ENCODE measurements at places on chromosomes 2 and 18.
A peak's percentile ranks its signal among the peaks of the same experiment; 100 is the strongest.

- no peak for DNase-seq
Observed at GRCh38 chr2:149732001-149732685, 144.6 kb upstream of the MMADHC start.

- DNase-seq, result no peak
Observed at GRCh38 chr2:168480356-168480755, 24.3 kb downstream of the CERS6 start.

DNA sequence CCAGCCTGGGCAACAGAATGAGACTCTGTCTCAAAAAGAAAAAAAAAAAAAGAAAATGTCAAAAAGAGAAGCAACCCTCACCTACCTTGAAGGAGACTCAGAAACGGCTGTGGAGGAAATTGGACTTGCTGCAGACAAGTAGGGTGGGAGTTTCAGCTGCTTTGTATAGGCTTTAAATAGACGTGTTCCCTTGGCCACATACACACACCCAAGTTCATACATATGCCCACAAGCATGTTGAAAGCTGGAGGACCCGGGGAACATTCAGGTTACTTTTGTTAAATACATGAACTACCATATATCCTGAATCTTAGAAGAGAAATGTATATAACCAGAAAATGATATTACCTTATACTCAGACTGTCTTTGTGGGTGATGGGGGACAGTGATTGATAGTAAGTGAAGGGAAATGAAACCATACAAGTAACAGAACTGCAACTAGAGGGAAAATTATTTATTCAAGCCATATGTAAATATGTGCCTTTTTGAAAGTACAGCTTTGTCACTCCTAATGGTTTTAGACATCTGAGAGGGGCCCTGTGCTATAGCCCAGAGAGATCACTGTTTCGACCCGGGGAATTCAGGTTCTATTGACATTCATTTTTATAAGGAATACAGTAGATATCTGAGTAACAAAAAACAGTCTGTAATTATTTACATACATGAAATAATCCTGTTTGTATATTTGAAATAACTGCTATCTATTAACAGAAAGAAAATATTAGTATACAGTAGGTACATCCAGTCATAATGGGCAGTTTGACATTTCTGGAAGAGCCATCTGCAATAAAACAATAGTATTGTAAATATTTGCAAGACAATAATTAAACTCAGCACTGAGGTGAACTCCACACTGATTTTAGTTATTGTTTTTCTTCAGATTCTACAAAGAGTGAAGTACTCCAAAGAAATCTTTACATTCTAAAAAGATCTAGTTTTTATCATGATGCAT, 48.0 kb upstream of the TGIF1 start:
- DNase-seq, result no peak

DNA sequence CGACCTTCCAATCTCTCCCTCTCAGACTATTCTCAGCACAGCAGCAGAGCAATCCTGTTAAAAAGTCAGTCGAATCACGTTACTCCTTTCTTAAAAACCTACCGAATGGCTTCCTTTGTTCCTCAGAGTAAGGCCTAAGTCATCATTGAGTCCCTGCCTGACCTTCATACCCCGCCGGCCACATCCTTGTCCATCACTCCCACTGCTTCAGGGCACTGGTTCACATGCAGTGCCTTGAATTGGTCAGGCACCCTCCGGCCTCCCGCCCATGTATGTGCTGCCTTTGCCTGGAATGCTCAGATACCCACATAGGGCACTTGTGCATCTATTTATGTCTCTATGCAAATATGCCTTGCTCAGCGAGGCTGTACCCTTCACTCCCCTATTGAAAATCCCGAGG, 206.4 kb downstream of the DLGAP1 start:
- no peak for DNase-seq

DNA sequence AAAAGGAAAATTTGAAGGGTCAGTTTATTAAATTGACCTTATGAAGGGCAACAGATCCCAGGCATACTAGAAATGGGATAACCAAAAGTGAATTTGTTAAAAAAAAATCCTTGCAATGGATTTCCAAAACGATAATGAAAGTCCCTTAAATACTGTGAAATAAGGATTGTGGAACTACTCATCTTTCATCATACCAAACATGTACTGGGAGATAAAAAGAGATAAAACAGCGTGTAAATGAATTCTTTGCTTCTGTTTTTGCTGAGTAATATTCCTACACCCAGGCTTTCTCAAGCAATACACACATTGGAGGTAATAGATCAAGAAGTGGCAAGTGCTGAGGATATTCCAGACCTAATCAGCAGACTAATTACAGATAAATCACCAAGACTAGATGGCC, 3.8 kb downstream of the LYPD6 start:
- DNase-seq, result no peak

- no peak for DNase-seq
Observed at GRCh38 chr2:159042115-159042850, 73.8 kb downstream of the TANC1 start.

GRCh38 chr2:44163777-44164176, 4.9 kb upstream of the PPM1B start:
- DNase-seq, result no peak

- DNase-seq, result no peak
Observed at GRCh38 chr18:36693931-36694620, 134.7 kb downstream of the TPGS2 start.

DNA sequence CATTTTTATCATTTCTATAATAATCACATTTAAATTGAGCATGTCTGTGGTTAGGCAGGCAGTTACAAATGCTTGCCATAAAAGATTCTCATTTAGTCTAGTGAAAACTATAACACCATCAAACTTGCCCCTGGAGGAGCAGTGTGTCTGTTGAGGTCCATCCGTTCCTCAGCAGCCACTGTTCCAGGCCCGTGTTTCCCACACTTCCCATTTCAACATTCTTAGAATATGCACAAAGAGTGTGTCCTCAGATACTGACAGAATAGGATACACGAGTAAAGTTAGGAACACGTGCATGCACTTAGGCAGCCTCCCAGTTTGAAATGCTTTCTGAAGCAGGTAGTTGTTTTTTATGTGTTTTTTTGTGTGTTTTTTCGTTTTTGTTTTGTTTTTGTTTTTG, 39.9 kb downstream of the NCK2 start:
- no peak for DNase-seq

- no peak for DNase-seq
Observed at GRCh38 chr2:239393941-239394340, 6.9 kb downstream of the HDAC4 start.

DNA sequence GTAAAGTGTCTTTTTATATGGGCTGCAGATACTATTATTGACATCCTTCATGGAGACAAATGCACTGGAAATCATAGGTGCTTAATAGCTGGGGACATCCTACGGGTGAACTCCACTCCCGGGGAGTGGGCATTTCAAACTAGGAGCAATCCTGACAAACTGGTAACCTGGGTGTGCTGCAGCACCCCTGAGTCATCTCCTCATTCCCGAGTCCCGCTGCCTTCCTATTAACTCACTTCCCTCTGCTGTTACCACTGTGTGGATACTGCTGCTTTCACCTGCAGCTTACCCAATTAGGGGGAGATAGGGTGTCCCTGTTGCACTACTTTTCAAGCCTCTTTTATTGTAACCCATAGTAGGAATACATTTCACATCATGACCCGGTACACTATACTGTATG, 134.2 kb downstream of the RAPGEF4 start:
- DNase-seq, result no peak

DNA sequence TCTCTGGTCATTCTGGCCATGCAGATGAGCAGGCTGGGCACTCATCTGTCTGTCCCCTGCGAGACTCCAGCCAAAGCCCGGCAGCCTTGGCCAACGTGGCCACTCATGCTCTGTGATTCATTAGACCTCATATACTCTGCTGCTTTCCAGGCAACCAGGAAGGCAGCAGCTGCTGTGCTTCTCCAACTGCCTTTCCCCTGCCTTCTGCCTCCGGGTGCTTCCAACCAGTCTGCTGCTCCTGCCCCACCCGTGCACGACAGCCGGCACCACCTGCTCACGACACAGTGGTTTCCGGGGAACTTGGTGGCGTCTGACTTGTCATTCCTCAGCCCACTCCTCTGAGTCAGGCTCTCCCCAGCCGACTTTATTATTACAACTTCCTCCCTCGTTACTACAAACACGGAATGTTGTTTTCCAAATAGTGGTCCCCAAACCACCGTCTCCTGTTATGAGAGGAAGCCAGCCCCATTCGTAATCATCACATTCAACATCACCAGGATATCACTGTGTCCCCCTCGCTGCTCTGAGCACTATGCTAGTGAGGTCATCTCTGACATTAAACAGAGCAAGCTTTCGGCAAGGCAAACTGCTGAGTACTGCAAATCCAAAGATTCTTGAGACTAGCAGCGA, 392.4 kb downstream of the ALK start:
- no peak for DNase-seq

GRCh38 chr2:237059155-237059875, 26.4 kb upstream of the COPS8 start:
- DNase-seq, result no peak

- DNase-seq, result no peak
Observed at GRCh38 chr2:179201869-179202268, 62.8 kb downstream of the SESTD1 start.

DNA sequence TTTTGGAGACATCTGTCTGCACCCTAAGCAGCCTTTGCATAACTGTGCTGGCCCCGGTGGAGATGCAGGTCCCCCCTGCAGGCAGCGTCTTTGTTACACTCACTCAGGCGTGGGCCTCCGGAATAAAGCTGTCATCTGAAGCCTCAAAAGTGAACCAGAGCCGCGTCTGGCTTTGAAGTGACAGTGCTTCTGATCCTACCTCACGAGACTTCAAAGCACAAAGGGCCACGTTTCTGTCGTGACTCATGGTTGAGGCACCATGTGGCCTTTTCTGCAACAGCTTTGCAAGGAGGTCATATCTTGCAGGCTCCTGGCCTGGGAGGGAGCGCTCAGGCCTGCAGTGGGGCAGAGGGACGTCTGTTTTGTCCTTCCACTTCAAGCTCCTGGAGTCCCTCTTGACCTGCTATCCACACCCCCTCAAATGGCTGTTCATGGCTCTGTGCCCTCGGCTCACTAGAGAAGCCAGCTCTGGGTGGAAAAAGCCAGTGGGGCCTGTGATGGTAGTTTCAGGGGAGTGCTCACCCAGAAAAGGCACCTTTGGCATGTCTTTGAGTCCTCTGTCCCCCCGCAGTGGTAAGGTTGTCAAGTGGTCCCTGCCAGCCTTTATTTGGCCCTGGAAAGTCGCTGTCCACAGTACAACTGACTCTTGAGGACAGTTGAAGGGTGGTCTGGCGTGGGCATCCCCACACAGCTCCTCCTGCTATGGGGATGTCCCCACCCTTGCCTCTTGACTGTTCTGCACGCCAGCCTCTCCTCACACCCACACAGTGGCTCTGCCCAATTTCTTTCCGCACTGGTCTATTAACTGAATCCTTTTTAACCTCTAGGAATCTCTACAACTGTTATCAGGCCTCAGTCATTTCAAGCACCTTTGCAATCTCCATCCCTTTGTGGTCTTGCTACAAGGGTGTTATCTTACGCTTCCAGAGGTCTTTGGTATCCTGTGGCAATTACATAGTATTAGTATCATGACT, 19.3 kb downstream of the GPR55 start:
- peak; percentile 81 for DNase-seq

DNA sequence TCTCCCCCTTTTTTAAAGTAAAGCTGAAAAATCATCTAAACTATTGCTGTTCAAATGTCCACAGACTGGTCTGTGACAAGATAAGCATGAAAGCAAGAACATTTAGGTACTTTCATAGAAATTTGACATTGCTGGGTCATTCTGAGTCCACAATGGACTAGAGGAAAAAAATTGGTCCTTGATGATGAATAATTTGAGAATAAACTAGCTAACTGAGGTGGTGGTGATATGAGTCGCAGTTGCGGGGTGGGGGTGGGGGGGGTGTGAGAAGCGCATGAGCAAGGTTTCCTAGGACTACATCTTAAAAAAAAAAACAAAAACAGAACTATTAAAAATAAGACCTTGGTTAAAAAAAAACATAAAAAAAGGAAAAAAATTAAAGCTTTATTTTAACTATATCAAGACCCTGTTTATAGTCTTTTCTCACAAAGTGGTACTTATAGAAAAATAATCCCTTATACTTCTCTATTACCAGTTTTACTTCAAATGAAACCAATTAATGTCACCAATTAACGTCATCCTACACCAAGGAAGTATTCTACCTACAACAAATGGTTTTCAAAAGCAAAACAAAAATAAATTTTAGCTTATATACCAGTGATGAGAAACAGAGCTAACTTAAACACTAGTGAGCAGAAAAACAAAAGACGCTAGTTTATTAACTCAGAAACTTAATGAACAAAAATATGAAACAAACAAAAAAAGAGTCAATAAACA, 88.1 kb downstream of the ASXL2 start:
- peak; percentile 27 for DNase-seq

DNA sequence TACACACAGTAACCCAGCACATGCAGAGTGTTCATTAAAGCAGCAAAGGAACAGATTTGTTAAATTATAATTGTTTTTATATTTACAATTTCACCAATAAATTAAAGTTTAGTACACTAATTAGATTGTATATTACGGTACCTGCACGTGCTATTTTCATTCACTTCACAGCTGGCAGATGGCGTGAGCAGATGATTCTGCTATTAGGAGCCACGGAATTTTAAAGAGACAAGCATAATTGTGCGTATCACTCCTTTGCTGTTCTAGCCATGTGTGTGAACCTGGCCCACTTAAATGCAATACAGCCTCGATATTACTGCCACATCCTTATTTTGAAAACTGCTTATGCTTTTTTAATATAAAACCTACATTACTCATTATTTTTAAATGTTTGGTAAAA, 332.8 kb upstream of the SOX11 start:
- DNase-seq, result no peak

DNA sequence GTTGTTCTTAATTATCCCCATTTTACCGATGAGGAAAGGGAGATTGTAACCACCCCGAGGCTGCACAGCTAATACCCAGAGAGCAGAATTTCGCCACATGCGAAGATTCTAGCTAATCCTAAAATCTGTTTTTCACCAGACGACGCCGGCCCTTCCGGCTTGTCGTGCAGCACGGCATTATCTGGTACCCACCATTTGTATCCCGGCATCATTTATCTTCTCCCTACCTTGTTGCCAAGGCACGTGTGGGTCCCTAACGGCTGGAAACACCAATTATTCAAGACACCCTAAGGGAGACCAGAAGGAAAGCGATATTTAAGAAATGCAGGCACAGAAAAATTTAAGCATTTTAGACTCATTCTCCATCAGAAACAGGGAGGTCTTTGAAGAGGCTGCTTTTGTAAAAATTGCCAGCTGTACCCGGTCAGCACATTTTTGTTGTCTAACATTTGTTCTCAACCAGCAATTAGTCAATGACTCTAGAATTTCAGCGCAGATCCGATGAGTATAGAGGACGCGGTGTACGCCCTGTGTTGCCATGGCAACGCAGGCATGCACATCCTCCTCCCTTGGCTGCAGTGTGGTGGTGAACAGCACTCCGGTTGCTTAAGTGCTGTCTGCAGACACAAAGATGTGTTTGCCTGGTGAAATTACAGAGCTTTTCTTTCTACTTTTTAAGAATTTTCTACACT, 111.6 kb downstream of the AGAP1 start:
- no peak for DNase-seq

DNA sequence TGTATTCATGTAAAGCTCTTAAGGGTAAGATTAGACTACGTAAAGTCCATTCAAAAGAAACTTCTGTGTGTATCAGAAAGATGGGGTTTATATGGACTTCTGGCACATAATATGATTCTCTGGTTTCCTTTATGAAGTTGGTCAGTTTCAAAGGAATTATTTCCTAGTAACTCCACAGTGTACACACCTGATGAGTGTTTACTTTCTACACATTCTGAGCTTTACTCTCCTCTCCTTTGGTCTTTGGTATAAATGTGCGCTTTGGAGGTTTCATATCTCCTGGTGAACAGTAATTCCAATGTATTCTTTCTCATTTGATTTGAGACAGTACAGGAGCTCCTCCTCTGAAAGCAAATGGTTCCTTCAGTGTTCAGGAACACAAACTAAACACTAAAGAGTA, 88.1 kb downstream of the OXER1 start:
- DNase-seq, result no peak

All from CD4-positive, alpha-beta T cell treated with Interleukin-4 for 4 hours (primary cell).